ENCODE measurements at places on chromosomes 7 and 10.

GRCh38 chr7:36607721-36608095 lies 116.6 kb downstream of the AOAH start:
- DNase-seq, result no peak

- peak; percentile 47 for DNase-seq
These were observed 75.7 kb upstream of the EFCAB10 start for GRCh38 chr7:105656922-105657521.

DNA sequence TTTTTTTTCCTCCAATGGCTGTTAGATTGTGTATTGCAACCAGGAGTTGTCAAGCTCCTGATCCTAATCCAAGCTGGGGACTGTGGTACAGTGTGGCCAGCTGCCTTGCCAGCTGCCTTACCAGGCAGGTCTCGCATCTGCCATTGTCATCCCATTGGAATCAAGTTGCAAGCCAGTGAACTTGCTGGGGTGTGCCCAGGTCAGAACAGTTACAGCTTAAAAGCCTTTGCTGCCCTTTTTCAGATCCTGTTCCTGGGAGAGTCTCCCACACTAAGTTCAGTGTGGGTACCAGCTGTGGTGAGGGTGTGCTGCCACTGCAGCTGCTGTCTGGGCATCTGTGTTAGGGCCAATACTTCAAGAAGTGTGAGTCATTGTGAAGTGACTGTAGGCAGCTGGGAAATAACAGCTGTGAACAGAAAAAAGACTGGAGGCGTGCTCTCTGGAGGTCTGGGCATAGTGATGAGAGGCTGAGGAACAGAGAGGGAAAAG lies 72.8 kb downstream of the CCNY start:
- DNase-seq, result peak; percentile 89

GRCh38 chr10:32454148-32454547 lies 8.2 kb downstream of the CCDC7 start:
- DNase-seq, result no peak

DNA sequence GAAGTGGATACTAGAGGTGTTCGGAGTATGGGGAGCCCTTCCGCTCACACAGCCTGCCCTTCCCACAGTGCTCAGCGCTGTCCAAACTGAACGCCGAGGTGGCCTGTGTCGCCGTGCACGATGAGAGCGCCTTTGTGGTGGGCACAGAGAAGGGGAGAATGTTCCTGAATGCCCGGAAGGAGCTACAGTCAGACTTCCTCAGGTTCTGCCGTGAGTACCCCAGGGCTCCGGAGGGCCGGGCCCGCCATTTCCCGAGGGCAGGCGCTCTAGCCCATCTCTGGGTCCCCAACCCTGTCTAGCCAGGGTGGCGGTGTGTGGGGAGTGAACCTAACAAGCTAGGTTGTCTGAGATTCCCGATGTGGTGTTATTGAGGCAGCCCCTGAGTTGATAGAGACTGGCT lies 59.1 kb downstream of the GTF2IRD1 start:
- DNase-seq, result no peak

GRCh38 chr7:105854498-105854897 lies 21.9 kb downstream of the ATXN7L1 start:
- no peak for DNase-seq

- DNase-seq, result no peak
These were observed 449.0 kb downstream of the ETV1 start for GRCh38 chr7:13540429-13540828.

DNA sequence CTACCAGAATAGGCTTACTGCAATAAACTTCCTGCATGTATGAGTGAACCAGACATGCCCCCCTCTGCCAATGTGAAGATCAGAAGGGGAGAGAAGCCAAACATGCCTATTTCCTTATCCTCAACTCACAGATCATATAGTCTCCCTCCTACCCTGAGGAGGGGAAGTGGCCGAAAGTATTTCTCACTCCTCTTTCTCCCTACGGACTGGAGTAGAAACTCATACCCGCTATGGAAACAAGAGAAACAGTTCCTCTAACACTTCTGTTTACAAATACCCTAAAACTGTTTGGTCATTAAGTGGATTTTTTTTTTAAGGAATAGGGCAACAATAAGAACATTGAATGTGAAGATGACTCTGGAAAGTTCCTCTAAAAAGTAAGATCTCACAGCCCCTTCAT lies 31.4 kb downstream of the CCNJ start:
- no peak for DNase-seq

GRCh38 chr10:74823791-74824183 lies 2.6 kb upstream of the KAT6B start:
- no peak for DNase-seq

- peak; percentile 53 for DNase-seq
These were observed 5.1 kb downstream of the TSPAN14 start for GRCh38 chr10:80459047-80459865.

DNA sequence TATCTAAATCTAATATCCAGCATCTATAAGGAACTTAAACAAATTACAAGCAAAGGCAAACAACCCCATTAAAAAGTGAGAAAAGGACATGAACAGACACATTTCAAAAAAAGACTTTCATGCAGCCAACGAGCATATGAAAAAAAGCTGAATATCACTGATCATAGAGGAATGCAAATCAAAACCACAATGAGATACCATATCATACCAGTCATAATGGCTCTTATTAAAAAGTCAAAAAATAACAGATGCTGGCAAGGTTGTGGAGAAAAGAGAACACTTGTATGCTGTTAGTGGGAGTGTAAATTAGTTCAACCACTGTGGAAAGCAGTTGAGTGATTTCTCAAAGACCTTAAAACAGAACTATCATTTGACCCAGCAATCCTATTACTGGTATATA lies 334.4 kb upstream of the CACNA2D1 start:
- DNase-seq, result no peak

GRCh38 chr7:150740053-150740452 lies 2.8 kb downstream of the GIMAP5 start:
- no peak for DNase-seq

DNA sequence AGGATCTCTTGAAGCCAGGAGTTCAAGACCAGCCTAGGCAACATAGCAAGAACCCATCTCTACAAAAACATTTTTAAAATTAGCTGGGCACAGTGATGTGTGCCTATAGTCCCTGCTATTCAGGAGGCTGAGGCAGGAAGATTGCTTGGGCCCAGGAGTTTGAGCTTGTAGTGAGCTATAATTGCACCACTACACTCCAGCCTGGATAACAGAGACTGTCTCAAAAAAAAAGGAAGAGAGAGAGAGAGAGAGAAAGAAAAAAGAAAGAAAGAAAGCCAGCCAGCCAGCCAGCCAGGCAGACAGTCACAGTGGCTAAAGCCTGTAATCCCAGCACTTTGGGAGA lies 95.2 kb upstream of the STK17A start:
- no peak for DNase-seq

GRCh38 chr10:122056431-122057094 lies 67.6 kb downstream of the TACC2 start:
- no peak for DNase-seq

- DNase-seq, result no peak
These were observed 4.3 kb upstream of the ADD3 start for GRCh38 chr10:110003524-110003885.

DNA sequence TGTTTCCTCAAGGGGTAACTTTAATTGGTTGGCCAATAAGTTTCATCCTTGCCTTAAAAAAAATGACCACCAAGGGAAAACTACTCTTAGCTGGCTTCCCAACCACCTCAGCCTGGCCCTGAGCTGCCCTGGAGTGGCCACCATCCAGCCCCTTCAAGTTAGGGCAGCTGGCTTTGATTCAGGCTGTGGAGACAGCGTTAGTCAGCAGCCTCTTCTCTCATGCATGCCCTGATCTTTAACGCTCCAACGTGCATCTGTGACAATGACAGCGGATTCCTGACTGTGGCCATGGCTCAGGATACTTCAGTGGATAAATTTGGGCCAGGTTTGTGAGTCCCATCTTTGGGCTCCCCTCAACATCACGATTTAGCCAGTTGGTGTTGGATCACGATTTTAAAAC lies 111.6 kb downstream of the RBM20 start:
- DNase-seq, result no peak

- DNase-seq, result peak; percentile 19
These were observed 258.6 kb downstream of the PAXIP1 start for GRCh38 chr7:154744256-154744860.

DNA sequence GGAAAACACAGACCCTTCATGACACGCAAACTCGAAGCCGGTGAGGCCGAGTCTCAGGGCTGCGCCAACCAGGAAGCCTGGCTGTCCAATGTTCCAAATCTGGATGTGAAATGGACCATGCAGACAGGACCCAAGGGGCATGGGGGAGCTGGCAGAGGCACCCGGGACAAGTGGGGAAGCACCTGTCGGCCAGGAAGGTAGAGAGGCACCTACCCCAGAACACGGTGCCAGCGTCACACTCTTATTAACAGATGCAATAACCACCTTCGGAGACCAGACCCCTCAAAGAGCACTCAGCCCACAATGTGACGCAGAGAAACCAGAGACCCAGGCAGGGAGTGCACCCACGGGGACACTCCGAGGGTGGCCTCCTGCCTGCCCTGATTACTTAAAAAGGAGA lies 88.3 kb upstream of the PDGFA start:
- DNase-seq, result no peak

DNA sequence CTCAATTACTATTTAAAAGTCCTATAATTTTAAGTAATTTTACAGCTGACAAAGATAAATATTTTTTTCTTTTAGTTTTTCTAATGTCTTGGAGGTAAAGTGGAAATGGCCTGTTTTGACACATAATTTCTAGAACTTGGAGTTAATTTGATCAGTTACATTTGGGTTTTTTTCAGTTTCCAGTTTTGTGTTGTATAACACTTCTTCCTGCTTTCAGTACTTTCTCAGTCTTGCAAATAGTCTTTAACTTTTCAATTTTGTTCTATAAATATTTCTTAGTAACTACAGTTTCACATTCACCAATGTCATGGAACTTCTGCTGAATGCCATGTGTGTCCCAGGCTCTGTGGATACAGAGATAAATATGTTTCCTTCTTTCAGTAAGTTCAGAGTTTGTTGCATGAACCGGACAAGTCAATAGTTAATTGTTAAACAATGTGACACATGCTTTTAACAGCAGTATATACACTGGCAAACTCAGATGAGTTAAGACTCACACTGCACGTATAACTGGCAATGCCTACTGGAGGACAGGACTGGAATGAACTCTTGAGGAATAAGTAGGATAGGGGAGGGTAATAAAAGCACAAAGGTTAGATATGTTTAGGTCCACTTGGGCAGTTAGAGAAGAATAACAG lies 4.6 kb downstream of the SHOC2 start:
- DNase-seq, result no peak

- no peak for DNase-seq
These were observed 5.4 kb downstream of the BRI3 start for GRCh38 chr7:98286701-98287485.

GRCh38 chr10:45280113-45280760 lies 35.2 kb downstream of the OR13A1 start:
- no peak for DNase-seq

DNA sequence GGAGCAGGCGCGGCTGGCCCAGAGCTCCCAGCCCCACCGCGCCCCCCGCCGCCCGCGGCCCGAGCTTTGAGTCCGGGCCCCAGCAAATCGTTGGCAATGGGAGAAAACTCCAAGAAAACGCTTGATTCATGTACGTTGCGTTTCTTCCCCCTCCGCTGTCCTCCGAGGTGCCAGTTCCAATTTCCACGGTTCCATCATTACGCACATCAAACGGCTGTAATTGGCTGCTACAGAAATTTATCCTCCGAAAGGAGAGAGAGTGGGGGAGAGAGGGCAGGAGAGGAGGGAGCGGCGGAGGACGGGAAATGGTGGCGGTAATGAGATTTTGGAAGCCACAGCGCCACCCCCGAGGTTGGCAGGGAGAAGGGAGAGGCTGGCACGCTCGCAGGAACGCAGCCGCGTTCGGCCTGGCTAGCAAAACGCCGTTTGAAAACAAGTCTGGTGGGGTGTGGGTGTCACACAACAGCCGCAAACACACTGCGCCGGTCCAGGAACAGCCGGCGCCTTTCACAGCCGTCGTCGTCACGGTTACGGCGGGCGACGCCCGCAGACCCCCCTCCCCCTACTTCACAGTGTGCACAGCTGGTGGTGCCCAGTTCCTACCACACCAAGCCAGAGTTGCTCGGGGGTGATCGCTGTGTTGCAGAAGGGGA lies 57.5 kb downstream of the UNCX start:
- peak; percentile 64 for DNase-seq

- DNase-seq, result no peak
These were observed 239.6 kb upstream of the STEAP1 start for GRCh38 chr7:89914711-89915110.

DNA sequence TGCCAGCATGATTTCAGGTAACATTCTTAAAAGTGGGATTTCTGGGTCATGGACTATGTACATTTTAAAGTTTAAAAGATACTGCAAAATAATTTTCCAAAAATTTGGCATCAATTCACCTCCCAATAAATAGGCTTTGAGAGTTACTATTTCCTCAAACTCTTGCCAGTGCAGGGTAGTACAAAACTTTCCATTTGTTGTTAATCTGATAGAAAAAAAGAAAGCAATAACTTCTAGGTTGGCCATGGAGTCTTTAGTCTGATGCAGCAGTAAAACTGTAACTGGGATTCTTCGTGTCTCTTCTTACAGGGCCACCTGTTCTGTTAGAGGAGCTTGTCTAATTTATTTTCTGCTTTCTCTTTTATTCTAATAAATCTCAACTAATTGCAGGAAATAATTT lies 241.1 kb downstream of the MAGI2 start:
- DNase-seq, result no peak

DNA sequence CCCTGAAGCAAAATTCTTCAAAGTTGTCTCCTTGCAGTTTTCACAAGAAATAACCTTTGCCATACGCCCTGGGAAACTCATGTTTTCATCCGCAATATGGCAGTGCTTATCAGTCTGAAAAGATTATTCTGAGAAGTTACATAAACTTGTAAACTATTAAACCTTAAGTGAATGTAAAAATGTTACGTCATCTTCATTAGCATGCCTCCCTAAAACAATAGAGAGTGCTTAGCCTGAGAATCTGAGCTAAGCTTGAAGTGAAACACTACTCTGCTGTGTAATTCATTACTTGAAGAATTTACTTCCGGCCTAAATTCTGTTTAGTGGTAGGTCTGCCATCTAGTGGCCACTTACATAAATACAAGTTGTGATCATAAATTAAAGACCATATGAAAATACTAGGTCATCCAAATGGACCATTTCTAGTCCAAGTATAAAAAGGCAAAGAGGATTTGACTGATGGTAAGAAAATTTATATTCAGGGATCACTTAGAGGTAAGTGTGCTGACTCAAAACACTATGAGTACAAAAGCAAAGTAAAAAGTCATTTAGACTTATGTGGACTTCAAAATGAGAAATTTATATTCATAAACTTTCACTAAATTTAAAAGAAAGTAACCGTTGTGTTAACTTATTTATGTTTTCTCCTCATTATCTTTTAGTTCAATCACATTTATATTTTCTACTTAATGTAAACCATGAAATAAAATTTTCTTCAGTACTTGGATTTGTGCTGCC lies 745.1 kb upstream of the LRRTM3 start:
- DNase-seq, result peak; percentile 26

All from AG08396 (cell line).